ENCODE measurements at places on chromosomes 16 and 17.
A peak's percentile ranks its signal among the peaks of the same experiment; 100 is the strongest.

- DNase-seq, result no peak
Observed at GRCh38 chr16:82761858-82762257, 135.1 kb downstream of the CDH13 start.

DNA sequence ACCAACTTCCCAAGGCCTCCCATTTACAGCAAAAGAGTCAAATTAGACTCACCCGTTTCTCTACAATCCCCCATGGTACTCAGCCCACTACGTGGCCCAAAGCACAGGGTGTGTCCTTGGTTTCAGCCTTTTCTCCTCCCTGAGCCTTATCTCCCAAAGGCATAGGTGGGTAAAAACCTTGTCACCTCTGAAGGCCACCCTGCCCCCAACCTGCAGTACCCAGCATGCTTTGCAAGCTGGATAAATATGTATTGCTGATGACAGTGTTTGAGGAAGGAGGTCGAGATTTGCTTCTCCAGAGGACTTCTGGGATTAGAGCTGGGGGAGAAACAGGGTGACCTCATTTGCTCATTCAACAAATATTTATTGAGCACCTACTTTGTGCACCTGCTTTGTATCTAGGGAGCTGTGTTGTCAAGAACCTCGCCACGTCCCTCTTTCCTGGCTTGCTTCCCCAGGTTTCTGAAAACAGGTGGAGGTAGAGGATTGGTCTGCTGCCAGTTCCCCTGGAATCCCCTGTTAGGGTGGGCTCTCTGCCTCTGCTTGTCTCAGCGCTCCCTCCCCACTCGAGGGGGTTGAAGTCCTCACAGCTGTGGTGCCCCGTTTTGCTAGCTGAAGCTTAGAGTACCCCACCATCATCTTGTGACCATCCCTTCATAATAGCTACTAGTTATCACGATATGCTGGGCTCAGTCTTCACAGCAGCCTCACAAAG lies 3.0 kb downstream of the LASP1 start:
- no peak for DNase-seq

GRCh38 chr17:37745801-37746426 lies 1.1 kb upstream of the HNF1B start:
- no peak for DNase-seq

- DNase-seq, result peak; percentile 74
Observed at GRCh38 chr17:40026816-40027613, 11.8 kb downstream of the CSF3 start.

DNA sequence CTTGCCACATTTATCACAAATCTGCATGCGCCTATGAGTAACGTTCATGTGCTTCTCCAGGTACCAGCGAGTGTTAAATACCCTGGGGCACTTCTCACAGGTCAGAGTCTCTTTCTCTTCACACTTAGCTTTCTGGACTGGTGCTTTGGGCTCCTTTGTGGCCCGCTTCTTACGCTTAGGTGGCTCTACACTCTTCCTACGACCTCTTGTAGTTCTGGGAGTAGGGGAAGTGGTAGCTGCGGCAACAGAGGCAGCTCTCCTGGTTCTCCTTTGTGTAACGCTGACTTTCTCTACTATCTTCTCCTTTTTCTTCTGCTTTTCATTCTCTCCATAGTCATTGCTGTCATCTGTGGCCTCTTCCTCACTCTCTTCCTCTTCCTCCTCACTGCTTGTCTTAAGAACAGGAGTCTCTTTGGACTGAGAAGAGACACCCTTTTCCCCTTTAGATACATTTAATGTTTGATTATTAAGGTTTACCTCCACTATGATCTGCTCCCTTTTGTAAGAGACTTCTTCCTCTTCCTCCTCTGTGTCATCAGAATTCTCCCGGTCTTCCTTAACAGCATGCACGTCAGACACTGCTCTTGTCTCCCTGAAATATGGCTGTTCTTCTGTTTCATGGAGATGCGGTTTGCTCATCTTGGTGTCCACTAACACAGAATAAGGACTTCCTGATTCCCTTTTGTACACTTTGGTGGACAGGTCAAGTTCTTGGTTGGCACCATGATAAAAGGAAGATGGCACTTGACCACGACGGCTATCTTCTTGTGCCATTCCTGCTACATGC lies 45.0 kb downstream of the ZNF652 start:
- DNase-seq, result no peak

GRCh38 chr16:30533146-30533522 lies 1.5 kb downstream of the ZNF747 start:
- no peak for DNase-seq

- DNase-seq, result no peak
Observed at GRCh38 chr16:9297437-9298113, 206.1 kb downstream of the HAPSTR1 start.

GRCh38 chr16:89191901-89192185 lies 8.5 kb downstream of the SLC22A31 start:
- DNase-seq, result no peak

GRCh38 chr17:80216473-80217456 lies 3.4 kb downstream of the SGSH start:
- DNase-seq, result no peak

DNA sequence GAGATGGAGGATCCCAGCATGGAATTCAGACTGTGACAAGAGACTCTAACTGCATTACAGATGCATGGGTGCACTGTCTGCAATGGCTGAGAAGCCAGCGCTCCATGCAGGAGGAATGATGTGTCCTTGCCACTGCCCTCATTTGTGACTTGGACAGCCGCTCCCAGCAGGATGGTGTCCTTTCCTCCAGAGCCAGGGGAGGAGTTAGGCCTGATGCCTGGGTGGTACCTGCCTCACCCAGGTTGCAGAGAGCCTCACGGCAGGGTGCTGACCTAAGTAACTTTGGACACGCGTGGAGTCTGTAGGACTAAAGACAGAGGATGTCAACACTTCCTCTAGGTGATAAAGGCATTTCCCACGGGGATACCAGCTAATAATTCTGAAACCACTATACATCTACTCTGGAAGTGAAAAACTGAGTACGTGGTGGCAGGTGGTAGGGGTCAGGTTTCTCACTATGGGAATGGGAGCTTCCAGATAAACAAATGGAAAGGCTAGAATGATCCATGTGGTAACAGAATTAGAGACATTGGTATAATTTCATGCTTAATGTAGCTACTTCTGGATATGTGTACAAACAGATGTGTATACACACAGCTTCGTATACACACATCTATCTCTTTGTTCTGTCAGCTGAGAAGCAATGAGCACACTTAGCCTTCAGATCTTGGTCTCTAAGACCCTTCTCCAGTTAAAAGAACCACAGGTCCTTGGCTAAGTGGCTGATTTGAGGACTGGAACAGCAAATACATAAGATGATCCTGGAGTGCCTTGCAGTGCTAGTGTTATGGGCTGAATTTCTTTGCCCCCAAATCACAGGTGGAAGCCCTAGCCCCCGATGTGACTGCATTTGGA lies 13.7 kb upstream of the CSNK1D start:
- no peak for DNase-seq

GRCh38 chr17:77492446-77493237 lies 351.9 kb downstream of the SEC14L1 start:
- DNase-seq, result no peak

DNA sequence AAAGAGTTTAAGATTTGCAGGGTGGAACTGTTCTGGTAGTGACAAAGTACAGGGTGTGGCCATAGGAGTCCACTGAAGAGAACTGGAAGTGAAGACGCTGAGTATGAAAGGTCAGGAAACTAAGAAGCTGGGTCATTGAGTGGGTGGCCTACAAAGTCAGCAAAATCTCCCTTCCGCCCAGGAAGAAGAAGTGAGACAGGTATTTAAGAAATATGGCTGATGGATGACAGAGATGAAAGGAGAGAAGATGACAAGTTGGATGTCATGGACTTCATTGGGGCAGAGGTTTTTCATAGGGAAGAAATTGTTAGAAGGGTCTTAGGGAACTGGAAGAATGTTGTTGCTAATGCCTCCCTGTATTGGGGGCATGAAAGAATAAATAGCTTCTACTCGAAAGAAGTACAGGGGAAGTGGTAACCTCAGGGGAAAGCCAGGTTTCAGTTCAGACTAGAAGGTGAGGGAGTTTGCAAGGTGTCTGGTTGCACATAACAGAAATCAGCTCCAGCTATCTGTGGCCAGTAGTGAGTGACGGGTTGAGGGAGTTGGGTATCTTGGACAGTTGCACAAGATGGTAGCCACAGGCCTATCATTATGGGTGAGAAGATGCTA lies 33.6 kb upstream of the MED13 start:
- DNase-seq, result no peak

DNA sequence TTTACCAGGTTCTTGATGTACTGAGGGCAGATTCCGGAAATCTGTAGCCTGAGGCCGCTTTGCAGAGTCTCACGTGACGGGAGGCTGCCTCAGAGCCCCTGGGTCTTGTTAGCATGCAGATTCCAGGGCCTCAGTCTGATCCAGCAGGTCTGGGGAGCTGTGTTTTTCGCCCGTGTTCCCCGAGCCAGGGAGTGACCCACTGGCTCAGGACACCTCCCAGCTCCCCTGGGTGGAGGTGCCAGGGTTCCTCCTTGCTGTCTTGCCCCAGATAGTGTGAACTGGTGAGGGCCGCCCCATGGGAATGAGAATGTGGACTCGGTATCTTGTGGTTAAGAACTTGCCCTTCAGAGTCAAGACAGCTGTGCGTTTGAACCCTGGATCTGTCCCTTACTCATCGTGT lies 98.6 kb downstream of the OR1D5 start:
- no peak for DNase-seq
